ENCODE measurements at places on chromosomes 4 and X.

GRCh38 chrX:68534691-68535090 lies 35.8 kb downstream of the YIPF6 start:
- no peak for DNase-seq

GRCh38 chr4:110085131-110085530 lies 113.3 kb downstream of the ELOVL6 start:
- no peak for DNase-seq

DNA sequence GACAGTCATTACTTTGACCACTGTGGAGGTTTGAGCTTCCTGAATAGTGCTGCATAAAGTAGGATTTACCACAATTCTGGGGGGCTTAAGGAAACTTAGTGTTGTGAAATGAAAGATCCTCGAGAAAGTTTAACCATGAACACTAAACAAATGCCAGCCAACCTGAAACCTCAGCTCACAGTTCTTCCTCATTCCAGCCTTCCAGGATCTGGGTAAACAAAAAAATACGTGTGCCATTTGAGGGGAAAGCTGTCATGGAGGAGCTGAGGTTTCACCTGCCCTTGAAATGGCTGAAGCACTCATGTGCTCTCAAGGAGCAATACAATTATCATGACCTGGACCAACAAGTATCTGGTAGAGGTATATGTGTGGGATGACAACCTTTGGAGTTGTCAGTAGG lies 142.7 kb downstream of the NPNT start:
- DNase-seq = no peak

- no peak for DNase-seq
Observed at GRCh38 chr4:20065952-20066351, 185.8 kb upstream of the SLIT2 start.

DNA sequence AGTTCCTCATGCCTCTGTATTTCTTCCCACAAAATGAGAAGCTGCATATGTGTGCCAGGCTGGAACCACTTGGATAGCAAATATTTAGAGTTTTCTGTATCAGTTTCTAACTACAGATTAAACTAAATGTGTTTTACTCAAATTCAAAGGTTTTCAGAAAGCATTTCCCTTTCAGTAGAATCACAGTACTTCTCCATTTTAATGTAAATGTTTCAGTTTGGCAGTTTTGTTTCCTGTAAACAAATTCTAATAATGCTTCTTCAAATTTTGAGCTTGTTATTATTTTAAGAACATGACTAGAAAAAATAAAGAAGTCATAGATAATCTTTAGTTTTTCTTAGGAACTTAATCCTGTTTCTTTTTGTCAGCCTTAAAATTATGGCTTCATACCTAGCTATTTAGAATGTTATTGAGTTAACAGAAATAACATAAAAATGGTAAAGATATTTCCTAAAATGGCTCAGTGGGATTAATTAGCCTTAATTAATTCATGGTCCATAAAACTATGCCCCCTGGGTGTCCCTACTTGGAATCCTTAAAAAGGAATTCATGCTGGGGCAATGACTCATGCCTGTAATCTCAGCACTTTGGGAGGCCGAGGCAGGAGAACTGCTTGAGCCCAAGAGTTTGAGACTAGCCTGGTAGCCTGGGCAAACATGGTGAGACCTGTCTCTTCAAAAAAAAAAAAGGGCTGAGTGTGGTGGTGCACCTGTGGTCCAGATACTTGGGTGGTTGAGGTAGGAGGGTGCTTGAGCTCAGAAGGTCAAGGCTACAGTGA lies 83.8 kb upstream of the GPR34 start:
- DNase-seq = no peak

DNA sequence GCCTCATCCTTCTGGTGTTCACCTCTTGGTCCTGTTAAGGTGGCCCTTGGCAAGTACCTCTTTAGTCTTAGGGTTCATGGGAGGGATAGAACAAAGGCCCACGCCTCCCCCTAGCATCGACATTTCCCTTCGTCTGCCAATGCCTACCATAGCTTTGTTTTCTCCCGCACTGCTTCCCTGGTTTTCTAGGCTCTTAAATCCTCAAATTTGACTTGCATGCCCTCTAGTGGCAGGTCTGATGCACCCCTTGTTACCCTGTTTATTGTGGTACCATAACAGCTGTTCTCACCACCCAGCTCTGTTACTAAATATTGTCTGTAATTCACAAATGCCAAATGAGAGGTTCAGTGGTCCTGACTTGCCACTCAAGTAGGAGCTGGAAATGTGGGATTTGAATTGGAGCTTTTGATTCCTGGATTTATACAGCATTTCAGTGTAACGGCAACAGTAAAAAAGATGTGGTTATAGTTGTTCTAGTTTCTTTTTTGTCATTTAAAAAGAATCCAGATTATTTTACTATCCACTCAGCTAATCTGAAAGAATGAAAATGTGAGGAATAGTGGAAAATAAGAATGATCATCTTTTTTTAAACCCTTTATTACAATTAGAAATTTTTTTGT lies 100.1 kb downstream of the REPS2 start:
- DNase-seq = peak; percentile 39

- DNase-seq = no peak
Observed at GRCh38 chr4:150314031-150314430, 235.8 kb downstream of the DCLK2 start.

- DNase-seq = no peak
Observed at GRCh38 chr4:123244137-123244536, 152.5 kb upstream of the SPRY1 start.

DNA sequence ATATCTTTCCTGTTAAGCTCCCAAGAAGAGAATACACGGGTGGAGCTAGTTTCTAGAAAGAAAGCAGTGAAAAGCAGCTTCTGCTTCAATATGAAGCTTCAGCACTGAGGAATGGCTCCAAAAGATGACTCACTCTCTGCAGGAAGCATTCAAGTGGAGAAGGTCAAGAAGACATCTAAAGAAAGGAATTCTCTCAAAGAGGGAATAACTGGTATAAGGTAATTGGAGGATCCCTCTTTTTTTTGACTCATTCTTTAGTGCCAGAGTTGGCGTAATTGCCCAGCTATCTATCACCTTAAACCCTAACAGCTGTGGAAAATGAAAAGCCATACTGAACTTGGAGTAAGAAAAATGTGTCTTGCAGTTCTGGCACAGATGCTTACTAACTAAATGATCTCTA lies 3.5 kb downstream of the EDA2R start:
- no peak for DNase-seq

DNA sequence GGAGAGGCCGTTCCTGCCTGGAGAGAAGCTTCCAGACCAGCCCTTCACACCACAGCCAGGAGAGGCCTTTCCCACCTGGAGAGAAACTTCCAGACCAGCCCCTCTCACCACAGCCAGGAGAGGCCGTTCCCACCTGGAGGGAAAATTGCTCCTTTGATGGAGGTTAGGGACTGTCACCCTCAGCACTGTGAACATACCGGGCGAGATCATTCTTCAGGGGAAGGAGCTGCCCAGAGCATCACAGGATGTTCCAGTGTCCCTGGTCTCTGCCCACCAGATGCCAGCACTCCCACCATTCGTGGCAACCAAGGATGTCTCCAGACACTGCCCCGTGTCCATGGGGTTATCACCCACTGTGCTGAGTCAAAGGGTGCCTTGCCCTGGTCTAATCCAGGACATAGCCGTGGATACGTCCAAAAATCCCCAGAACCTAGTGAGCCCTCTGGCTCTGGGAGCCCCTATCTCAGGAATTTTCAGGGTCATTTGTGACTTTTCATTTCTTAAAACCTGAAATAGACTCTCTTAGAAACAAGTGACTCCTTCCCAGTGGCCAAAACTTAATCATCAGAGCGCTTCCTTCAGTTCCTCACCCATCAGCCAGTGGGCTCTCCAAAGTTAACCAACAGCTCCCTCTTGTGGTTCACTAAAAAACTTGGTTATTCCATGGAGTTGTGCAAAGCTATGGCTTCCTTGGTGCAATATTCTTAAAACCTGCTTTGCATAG lies 80.2 kb downstream of the CRMP1 start:
- peak; percentile 23 for DNase-seq

GRCh38 chrX:137025930-137026329 lies 7.9 kb downstream of the GPR101 start:
- no peak for DNase-seq

GRCh38 chr4:165343353-165344191 lies 16.1 kb downstream of the MSMO1 start:
- DNase-seq = no peak

- DNase-seq = no peak
Observed at GRCh38 chr4:90842960-90843359, 715.8 kb downstream of the CCSER1 start.

GRCh38 chrX:133374874-133375387 lies 40.4 kb downstream of the GPC4 start:
- DNase-seq = no peak

- no peak for DNase-seq
Observed at GRCh38 chr4:8164194-8164565, 5.6 kb upstream of the ABLIM2 start.

DNA sequence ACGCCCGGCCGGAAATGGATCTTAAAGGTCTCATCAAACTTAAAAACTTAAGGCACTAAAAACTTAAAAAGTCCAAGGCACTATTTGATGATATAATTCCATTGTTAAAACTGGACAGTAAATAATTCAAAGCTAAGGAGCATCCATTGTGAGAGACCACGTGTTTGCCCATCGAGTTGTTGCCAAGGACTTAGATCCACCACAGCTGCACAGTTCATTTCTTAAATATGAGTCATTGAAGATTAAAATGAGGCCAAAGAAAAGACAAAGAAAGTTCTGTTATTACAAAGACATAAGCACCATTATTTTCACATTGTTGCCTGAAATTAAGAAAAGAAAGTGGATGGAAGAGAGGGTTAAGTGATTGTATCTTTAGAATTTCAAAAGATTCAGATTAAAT lies 411.5 kb upstream of the FTHL17 start:
- DNase-seq = no peak

DNA sequence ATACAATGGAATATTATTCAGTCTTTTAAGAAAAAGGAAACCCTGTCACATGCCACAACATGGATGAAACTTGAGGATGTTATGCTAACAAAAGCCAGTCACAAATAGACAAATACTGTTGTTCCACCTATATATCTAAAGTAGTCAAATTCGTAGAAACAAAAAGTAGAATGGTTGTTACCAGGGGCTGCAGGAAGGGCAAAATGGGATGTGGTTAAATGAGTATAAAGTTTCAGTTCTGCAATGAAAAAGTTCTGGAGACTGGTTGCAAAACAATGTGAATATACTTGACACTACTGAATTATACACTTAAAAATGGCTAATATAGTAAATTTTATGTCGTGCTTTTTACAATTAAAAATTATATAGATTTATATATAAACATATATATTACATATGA lies 12.2 kb downstream of the SPOCK3 start:
- no peak for DNase-seq
